ENCODE measurements at places on chromosomes 16 and 17. TPM values are rescaled to one million over a fixed set of nuclear protein-coding genes. Genes with fewer than 3 reads are reported as not detected.
A peak's percentile ranks its signal among the peaks of the same experiment; 100 is the strongest.

DNA sequence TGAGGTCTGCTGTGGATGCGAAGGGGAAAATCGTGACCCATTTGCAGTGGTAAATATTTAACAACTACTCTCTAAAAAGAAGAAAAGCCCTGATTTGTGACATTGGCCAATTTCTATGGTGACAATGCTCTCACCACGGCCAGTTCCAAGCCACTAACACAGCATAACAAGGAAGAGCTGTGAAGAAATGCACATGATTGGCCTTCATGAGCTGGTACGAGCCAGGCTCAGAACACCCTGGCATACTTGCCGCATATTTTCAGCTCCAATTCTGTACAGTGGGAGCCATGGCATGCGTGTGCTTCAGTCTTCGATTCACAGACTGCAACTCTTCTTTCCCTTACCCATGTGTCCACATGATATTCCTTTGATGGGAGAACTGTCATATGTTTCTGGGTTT lies 363.9 kb upstream of the CDH5 start:
- no peak for DNase-seq

- DNase-seq: peak; percentile 70
Measured at GRCh38 chr16:58495521-58496331, 4.2 kb upstream of the NDRG4 start.

DNA sequence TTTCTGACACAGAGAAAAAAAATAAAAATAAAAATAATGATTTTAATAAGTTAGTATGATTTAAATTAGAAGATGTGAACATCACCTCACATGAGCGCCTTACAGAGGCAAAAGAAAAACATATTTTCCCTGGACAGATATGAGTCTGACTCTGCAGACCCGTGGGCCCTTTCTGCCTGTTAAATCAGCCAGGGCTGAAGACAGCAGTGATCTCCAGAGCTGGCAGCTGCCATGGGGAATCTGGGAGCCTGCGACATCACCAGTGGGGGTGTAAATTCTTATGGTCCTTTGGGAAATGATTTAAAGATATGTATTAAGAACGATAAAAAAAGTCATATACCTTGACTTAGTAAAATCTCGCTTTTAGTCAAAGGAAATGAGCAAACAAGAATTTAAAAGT lies 65.7 kb upstream of the FOXF1 start:
- DNase-seq: no peak

- no peak for DNase-seq
Measured at GRCh38 chr16:29899516-29900101, at the start of gene SEZ6L2. TSS of gene SEZ6L2 (minus strand) at chr16:29899550. CDS start at chr16:29899019, 531 bp downstream.

DNA sequence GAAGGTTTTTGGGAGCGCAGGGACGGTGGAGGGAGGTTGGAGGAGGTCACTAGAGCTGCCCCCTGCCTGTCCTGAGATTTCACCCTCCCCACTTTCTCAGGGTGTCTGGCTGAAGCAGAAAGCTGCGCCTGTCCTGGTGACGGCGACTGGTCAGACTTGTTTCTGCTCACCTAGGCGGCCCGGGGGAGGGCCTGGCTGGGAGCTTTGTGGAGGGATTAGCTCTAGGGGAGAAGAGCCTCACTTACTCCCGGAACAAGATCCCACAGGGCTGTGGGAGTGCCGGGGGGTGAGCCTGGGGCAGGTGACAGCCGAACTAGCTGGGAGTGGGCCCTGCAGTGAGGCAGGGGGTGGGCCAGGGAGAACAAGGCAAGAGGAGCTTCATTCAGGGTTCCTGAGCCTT lies 11.5 kb downstream of the NHERF1 start:
- DNase-seq: no peak

DNA sequence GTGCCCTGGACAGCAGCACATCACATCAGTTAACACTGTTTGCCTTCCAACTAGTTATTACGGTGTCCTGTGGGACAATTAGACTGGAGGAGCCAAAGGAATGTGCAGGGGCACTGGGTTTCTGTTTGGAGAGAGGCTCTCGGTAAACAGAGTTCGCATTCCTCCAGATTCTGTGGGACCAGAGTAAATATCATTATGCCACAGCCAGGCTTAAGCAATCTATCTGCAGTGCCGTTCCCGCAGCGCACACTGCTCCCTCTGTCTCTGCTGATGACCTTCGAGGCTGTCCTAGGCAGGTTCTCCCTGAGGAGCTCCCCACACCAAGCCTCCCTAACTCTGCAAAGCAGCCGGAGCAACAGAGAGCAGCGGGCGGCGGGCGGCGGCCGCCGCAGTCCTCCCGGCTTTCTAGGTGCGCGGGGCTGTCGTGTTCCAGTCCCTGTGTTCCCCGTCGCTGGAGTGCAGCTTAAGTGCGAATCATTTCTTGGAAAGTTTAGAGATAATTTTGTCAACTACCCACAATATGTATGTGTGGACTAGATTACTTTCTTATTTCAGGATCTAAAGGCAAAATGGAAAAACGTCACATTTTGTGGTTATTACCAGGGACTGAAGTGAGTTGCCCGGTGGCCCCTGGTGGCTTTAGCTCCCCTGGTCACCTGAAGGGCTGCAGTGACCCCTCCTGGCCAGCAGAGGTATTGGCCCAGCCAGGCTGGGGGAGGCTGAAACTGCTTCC lies 43.3 kb downstream of the PGS1 start:
- peak; percentile 88 for DNase-seq

DNA sequence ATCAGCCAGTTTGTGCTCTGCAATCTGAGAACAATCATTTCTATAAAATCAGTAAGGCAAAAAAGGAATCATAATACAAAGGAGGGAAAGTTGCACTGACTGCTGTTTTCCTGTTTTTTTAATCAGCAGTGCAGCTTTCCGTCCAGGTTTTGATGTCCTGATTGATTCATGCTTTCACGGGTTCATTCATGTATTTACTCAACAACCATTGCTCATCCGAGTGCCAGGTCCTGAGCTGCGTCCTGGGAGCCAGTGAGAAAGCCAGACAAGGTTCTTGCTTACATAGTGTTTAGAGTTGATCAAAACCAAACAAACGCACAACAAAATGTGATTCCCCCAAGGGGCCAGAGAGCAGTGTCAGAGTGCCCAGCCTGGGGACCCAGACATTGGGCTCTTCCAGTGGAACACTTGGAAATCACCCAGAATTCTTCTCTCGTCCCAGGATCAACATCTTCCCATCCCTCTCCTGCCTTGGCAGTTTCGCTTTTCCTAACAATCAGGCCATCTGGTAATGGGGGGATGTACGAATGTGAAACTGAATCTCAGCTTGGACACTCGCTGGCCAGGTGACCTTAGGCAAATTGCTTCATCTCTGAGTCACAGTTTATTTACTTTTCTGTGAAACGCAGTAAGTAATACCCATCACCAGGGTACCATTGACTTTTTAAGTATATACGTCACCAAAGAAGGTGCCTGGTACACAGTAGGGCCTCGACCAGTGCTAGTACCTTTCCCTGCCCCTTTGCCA lies 13.3 kb upstream of the C1QL1 start:
- no peak for DNase-seq

DNA sequence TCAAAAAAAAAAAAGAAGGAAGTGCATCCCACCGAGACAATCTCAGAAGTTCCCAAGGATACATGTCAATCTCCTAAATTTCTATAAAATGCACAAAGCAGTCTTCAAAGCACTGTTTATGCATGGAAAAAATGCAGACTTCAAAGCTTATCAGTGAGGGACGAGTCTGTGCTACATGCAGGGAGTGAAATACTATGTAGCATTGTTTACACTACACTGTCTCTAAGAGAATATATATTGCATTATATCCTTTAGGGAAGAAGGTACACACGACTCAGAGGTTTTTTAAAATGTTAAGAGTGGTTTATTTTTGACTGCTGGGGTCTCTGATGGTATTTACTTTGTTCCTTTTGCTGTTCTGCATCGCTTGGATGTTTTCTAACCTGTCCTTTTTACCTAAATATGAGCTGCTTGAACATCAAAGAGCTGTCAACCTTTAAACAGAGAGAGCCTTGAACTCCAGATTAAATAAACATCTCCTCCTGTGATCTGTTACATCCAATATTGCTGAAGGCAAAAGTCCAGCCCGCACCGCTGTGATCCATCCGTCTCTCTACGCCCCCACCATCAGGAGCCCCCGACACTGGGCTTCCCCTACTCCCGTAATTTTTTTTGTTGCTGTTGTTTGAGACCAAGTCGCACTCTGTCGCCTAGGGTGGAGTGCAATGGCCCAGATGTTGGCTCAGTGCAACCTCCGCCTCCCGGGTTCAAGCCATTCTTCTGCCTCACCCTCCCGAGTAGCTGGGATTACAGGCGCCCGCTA lies 1.4 kb downstream of the FBXO31 start:
- no peak for DNase-seq

DNA sequence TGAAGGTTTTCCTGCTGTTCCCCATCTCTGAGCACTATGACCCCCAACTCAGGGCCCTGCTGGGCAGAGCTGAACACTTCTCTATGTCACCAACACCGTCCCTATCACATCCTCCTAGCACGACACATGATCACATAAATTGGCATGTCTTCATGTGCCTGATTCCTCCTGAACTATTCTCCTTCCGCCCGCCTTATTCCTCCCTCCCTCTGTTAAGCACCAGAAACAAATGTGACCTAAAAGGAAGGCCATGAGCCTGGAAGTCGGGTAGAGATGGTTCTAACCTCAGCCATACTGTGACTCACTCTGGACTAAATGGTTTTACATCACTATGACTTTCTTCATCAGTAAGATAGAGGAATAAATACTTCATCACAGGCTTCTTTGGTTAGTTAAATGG lies 80.8 kb upstream of the DYNLRB2 start:
- no peak for DNase-seq

The TMC5 gene
- total RNA-seq: not detected

The TSPOAP1 gene
- 13.6 TPM for total RNA-seq

The LHX1 gene
- not detected for total RNA-seq

The NUBP1 gene
- 41.4 TPM for total RNA-seq

The ATP2C2 gene
- not detected for total RNA-seq

The ABCC11 gene
- total RNA-seq: not detected

The SOX8 gene
- total RNA-seq: 1.0 TPM

The GSPT1 gene
- total RNA-seq: 88.3 TPM

The CHTF18 gene
- total RNA-seq: 3.7 TPM

The SLC12A3 gene
- total RNA-seq: not detected

The CPNE7 gene
- total RNA-seq: not detected

Data from Right ventricle myocardium superior (tissue), 1 donor.